ENCODE measurements at places on chromosomes 3 and 15.
A peak's percentile ranks its signal among the peaks of the same experiment; 100 is the strongest.

- DNase-seq, result no peak
These were observed 22.0 kb downstream of the AADAC start for GRCh38 chr3:151835751-151836525.

GRCh38 chr15:70271422-70272088 lies 173.8 kb upstream of the TLE3 start:
- no peak for DNase-seq

DNA sequence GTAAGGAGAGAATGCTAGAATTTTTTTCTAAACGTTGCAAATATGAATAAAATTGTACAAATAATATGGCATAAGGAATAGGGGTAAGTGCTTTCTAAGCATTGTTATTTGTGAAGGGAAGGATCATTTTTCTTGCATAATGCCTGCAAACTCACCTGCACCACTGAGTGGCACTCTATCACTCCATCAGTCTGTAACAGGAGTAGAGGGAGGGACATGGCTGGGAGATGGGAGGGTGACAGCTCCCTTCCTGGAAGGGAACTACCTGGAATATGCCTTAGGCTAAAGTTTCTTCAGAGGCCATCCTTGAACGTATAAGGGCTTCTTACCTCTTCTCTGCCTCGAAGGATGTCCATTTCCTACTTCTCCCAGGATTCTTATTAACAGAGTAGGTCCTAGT lies 3.0 kb downstream of the NAALADL2 start:
- no peak for DNase-seq

DNA sequence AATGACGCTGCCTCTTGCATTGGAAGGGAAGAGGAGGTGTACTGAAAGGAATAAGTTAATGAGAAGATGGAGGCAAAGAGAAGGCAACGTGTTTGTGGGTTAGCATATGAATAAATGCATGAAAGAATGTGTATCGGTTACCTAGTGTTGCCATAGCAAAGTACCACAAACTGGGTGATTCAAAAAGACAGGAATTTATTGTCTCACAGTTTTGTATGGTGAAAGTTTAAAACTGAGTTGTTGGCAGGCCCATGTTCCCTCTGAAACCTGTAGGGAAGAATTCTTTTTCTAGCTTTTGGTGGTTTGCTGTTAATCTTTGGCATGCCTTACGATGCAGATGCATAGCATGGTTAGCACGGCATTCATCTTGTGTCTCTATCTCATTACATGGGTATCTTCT lies 729.9 kb downstream of the MECOM start:
- no peak for DNase-seq

DNA sequence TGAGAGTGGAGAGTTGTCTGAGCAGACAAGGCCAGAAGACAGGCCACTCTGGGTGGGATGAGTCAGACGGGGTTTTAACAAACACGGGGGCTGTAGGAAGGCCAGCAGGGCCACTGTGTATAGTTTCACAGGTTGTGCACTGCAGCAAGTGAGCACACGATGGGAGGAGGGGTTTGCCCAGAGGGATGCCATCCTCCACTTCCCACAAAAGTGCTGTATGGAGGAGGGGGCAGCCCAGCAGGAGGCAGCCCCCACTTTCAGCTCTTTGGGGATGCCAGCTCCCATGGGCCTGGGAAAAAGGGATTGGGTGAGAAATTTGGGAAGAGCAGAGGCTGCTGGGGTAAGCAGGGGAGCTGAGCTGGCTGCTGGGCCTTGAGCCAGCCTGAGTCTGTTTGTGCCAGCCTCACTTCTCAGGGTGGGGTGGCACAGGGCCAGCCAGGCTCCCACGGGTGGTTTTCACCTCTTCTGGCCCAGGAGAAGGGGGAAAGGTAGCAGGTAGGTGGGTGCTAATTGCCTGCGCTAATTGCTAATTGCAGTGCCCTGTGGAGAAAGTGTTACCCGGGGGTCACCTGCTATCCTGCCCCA lies 6.7 kb downstream of the ZBTB47 start:
- no peak for DNase-seq

DNA sequence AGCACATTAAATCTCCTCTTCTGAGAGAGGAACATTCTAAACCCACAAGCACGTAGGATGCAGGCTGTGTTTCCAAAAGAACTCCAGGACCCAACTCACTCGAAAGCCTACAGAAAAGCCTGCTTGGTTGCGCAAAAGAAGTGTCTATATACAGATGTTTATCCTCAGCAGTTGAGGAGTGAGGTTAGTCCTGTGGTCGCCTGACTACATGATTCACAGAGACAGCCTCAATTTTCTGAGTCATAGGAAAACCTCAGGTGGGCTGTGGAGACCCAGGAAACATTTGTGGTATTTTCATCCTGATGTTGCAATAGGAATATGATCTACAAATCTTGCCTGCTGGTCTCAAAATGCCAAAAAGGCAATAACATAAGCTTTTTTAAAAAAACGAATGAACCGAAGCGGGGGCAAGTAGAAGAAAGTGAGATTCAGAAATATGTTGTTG lies 183.8 kb upstream of the THRB start:
- no peak for DNase-seq

DNA sequence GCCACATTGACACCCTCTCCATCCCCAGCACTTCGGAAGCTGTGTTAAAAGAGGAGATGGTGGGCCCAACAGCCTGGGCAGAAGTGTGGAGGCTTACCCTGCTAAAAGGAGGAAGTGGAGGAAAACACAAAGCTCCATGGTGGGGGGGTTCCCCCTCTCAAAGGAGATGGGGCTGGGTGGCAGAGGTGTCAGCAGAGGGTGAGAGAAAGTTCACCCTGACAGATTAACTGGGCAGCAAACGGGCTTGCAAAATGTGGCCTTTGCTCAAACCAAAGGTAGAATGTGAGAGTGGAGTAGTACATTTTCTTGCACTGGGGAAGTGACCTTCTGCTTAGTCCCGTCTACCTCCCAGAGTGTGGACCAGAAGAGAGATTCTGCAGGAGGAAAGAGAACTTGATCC lies 44.7 kb downstream of the MYO1E start:
- DNase-seq, result peak; percentile 9

GRCh38 chr3:112773864-112774263 lies 72.8 kb downstream of the CD200R1L start:
- no peak for DNase-seq

DNA sequence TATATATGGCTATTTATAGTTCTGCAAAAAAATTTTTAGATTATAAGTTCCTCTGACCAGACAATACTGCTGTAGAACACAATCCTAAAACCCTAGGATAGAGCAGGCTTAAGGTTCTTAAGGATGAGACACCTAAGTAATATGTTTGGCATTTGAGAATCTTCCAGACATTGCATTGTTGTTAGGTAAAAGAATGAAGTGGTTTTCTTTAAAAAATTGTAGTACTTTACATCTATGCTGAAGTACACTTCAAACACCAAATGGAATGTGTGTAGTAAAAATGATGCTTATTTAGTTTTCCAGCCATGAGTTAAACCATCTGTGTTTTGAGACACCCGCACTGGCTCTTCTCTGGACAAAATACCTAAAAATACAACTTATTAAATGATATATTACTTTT lies 857.7 kb downstream of the OTOL1 start:
- no peak for DNase-seq

DNA sequence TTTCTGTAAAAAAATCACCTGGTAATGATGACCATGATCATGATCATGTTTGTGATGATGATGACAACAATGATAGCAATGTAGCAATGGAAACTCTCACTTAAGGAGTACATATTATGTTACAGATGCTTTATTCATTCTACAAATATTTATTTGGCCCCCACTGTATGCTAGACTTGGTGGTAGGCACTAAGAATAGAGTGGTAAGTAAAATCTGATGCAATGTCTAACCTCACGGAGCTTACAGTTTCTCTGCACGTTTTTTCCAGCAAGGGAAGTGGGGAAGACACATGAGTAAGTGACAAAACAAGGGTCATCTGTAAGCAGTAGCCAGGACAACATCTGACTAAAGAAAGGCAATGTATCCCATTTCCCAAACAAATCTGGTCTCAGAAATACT lies 199.4 kb upstream of the MRPL3 start:
- no peak for DNase-seq

- no peak for DNase-seq
These were observed 32.3 kb downstream of the MOBP start for GRCh38 chr3:39499651-39500273.

DNA sequence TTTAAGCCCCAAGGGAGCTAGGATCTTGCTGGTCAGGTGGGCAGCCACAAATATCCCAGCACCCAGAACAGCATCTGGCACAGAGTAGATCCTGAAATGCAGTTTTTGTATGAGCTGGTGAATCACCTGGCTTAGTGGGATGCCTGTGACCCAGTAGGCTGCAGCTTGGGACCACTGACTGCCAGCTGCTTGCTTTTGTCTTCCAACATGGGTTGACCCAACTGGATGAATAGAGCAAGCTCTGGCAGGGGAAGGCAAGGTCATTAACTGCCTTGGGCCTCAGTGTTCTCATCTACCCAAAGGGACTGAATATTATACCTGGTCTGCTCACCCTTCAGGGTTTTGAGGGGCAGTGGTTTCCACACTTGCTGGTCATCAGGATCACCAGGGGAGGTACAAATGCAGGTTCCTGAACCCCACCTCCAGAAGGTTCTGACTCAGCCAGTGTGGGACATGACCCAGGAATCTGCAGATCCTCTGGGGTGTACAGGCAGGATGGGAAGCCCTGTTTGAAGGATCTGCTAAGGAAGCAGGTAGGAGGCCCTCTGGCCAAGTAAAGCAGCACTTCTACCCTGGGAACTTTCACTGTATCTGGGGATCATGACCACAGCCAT lies 55.4 kb downstream of the ITGA11 start:
- no peak for DNase-seq

GRCh38 chr3:197936819-197937384 lies 13.1 kb upstream of the RPL35A start:
- no peak for DNase-seq

DNA sequence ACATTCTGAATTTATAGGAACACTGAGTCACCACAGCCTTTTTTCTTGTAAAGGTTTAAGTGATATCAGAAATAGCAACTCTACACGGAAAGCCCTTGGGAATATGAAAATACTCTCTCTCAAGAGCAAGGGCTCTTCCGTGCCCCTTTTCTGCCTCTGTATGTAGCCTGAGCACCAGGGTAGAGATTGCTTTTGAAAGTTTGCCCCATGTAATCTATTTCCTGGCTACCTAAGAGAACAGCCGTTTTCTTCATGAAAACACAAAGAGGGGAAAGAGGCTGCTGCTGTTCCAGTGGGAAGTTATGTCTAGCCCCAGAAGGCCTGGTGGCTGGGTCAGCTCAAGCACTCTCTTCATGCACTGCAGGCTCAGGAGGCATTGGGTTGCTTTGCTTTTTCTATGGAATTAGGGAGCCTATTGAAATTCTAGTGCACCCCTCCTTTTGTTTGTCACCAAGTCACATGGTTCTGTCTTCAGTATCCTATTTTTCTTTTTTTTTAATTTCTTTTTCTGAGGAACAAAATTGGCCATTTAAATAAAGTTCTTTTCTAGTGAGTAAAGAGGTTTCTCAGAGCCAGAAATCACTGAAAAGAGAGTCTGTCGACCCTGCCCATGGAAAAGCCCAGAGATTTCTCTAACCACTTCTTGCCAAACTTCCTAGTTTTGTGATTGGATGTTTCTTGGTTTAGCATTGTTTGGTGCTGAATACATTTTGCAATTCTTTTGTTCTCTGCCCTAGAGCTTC lies 39.5 kb downstream of the TIGIT start:
- DNase-seq, result no peak

DNA sequence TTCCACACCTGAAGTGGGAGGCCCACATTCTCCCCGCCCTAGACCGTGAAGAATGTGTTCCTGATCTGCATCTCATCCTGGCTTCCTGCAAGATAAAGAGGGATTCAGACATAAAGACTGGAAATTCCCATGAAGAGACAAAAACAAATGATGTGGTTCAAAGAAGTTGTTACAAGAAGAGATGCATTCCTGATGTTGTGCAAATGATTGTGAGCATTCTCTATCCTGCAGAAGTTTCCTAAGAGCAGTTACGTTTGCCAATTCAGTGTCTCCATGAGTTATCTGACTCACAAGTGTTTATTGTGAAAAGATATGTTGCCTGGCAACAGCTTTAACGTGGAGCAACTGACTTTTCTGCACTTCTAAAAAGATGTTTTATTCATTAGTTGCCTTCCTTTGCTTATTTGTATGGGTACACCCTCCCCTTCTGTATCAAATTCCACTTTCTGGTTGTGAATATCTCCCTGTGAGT lies 107.8 kb downstream of the ZIC4 start:
- DNase-seq, result no peak

DNA sequence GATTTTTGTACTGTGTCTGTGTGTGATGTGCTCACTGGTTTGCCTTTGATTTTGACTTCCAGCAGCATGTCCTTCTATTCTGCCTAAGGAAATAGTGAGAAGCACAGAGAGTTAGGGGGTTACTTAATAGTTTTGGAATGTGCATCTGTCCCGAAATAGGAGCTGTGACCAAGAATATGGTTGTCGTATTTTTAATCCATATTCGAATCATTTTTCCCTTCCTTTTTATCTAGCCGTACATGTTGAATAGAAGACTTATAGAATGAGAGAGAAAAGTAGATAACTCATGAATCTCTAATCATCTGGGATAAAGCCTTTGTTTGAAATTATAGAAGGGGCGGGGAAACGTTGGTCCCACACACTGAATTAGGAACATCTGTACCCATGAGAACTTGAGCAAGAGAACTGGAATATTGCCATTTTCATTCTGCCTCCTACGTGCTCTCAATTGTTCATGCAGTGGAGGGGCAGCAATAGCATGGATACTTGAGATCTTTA lies 23.6 kb downstream of the CRTC3 start:
- no peak for DNase-seq

GRCh38 chr3:49868862-49869466 lies 742 bp downstream of the CAMKV start:
- DNase-seq, result no peak

DNA sequence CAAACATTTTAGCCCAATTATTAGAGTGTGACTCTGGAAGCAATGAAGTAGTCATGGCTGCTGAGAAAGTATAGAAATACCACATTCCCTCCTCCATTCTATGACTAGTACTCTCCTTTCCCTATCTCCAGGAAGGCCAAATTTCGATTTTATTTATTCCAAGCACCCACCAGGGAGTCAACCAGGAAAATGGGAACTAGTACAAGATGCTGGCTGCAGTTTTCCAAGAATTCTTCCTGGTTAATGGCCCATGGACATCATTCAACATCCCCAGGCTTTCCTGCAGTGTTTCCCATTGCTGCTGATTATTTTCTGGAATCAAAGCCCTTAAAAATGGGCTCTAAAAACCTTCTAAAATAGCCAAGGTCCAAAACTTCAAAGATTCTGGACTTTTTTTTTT lies 247.9 kb upstream of the STT3B start:
- no peak for DNase-seq

DNA sequence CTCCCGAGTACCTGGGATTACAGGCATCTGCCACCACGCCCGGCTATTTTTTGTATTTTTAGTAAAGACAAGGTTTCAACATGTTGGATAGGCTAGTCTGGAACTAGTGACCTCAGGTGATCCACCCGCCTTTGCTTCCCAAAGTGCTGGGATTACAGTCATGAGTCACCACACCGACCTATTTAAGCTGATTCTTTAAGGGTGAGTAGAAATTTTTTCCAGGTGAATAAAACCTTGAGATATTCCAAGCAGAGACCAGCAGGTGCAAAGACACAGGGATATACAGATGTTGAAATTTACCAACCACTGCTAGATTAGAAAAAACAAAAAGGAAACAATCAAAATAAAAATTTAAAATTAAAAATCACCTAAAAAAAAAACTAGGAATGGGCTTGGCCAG lies 74.4 kb upstream of the CHRNB4 start:
- no peak for DNase-seq
